ENCODE measurements at places on chromosomes 3 and 15.

DNA sequence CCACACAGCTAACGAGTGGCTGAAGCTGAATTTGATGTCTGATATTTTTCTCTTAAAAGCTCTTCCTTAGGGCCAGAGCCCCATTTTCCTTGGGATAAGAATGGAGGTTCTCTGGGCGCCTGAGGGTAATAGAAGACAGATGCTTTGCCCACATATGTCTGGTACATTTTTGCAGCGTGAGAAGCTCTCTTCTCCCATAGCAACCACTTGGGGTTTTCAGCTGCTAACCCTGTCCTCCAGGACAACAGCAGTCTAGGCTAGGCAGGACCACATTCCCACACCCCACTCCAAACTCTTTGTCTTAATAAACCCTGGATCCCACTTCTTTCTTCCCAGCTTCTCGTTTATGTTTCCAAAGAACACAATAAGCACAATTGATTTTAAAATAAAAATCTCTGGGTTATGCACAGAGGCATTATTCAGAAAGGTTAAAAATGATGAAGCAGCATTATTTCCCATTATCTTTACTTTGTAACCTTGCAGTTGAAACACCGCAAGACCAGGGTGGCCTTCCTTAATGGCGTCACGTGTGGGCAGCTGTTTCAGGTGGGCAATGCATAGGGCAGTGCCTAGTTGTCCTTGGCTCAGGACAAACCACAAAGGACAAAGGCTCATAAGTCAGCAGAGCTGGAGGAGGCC, 56.5 kb upstream of the NTRK3 start:
- no peak for DNase-seq

GRCh38 chr15:66170042-66170441, 83.5 kb downstream of the MEGF11 start:
- no peak for DNase-seq

DNA sequence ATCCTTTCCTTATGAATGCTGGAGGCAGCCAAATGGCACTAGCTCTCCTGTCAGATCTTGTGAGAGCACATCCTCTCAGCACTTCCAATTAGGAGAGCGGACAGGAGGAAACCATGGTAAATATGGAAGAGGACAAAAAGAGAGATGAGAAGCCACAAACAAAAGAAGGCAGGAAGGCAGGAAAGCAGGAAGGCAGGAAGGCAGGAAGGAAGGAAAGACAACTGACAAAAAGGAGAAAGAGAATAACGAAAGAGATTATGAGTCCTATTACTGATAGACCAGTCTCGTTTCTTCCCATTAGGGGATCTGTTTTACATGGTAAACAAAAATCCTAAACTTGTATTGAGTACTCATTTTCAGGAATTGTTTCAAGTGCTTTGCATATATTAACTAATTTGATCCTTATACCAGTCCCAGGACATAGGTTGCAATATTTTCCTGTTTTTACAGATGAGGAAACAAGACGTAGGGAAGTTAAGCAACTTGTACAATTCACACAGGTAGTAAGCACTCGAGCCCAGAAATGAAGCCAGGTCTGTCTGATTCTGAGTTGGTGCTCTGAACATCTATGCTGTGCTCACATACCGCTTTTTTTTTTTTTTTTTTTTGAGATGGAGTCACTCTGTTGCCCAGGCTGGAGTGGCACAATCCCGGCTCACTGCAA, 4.2 kb downstream of the BCL2A1 start:
- DNase-seq: no peak

- DNase-seq: no peak
Observed at GRCh38 chr3:177224414-177224813, 27.1 kb upstream of the TBL1XR1 start.

- no peak for DNase-seq
Observed at GRCh38 chr15:57468486-57468885, 92.2 kb downstream of the CGNL1 start.

GRCh38 chr15:29449136-29449535, 179.5 kb upstream of the NSMCE3 start:
- no peak for DNase-seq

- no peak for DNase-seq
Observed at GRCh38 chr3:32614956-32615355, 44.3 kb upstream of the DYNC1LI1 start.

DNA sequence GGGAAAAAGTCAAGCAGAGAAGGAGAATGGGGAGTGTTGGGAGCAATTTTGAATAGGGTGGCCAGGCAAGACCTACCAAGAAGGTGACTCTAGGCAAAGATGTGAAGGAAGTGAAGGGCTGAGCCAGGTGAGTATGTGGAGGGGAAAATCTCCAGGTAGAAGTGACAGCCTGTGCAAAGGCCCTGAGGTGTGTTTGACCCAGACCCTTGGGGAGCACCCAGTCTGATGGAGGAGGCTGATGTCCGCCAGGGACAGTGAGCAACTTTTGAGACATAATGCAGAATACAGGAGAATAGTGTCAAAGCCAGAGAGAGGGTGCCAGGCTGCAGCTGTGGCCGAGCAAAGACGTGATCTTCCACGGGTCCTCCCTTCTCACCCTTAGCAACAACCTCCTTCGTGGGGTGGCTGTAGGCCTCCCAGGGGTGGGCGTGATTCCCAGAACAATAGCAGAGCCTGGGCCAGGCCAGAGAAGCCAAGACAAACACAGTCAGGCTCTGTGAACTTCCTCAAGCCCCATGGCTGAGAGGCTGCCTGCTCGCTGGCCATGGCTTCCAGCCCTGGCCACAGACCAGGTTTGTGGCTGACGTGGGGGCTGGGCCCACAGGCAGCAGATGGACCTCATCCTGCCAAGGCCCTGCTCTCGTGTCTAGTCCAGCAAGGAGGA, 58.1 kb downstream of the SLC6A6 start:
- no peak for DNase-seq

- DNase-seq: no peak
Observed at GRCh38 chr3:3027976-3028567, 82.1 kb downstream of the IL5RA start.

- no peak for DNase-seq
Observed at GRCh38 chr15:45197512-45197911, 9.7 kb upstream of the SHF start.

DNA sequence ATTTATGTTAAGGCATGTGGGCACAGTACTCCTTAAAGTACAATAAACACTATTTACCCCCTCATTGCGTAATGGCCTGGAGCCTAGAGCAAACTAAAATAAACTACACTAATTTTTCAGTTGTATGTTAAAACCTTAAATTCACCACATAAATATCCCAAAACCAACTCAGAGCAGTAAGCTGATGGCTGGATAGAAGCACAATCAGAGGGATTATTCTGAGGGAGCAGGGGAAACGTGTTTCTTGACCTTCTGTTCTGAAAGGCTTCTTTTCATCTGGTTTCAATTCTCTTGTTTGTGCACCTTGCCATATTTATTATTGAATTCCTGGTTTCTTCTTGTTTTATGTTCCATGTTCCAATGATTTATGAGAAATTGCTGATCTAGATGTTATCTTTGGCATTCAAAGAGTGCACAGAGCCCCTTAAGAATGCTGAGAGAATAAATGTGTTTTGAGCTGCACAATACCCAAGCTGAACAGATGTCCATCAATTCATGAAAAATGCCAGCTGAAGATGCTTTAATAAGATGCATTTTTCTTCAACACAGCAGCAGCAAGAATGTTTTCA, 29.6 kb downstream of the RPL22L1 start:
- no peak for DNase-seq

DNA sequence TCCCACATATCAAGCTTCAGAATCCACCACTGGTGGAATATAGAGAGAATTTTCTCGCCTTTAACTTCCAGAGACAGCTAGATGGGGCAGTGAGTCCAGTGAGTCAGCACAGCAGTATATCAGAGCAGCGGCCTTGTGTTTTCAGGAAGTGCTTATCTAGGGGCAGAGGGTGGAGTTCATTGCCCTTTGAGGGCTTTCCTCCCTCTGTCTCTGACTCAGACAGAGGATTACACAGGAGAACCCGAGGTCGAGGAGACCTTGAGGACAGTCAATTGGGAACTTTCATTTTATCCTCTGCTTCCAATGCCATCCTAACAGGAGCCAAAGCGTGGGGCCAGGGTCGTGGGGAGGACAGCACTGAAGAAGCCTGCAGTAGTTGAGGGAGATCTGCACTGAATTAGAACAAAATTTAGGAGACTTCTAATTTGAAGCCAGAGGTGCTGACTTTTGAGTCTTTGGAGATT, 109.6 kb upstream of the UMPS start:
- DNase-seq: peak; percentile 18

GRCh38 chr3:11995120-11995519, 9.1 kb upstream of the SYN2 start:
- DNase-seq: no peak

DNA sequence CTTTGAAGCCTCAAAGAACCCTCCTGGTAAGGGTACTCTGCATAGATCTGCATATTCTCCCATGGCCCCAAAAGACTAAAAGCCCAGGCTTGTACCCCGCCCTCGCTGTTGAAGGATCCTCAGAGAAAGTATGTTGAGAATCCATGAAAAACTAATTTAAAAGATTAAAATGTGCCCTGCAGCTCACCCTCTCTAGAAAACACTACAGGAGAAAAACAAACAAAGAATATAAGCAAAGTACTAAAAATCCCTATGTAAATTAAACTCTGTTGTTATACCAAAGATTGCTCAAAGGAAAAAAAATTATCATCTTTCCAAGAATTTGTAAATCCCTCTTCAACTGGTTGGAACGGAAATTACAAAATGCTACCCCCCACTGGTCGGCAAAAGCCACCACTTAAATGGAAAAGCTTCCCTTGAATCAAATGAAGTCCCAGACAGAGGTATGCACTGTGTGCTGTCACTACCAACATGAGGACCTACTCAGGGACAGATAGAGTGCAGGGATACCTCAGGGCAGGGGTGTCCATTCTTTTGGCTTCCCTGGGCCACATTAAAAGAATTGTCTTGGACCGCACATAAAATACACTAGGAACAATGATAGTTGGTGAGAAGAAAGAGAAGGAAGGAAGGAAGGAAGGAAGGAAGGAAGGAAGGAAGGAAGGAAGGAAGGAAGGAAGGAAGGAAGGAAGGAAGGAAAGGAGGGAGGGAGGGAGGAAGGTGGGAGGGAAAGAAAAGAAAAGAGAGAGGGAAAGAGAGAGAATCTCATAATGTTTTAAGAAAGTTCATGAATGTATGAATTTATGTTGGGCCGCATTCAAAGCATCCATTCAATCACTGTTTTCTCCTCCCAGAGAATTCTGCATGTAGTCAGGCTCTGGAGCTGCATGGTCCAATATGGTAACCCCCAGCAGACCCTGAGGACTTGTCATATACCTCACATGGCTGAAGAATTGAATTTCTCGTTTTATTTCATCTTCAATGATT, 88.1 kb downstream of the MAGI1 start:
- DNase-seq: no peak

GRCh38 chr3:194612221-194612620, 21.0 kb downstream of the TMEM44 start:
- no peak for DNase-seq

DNA sequence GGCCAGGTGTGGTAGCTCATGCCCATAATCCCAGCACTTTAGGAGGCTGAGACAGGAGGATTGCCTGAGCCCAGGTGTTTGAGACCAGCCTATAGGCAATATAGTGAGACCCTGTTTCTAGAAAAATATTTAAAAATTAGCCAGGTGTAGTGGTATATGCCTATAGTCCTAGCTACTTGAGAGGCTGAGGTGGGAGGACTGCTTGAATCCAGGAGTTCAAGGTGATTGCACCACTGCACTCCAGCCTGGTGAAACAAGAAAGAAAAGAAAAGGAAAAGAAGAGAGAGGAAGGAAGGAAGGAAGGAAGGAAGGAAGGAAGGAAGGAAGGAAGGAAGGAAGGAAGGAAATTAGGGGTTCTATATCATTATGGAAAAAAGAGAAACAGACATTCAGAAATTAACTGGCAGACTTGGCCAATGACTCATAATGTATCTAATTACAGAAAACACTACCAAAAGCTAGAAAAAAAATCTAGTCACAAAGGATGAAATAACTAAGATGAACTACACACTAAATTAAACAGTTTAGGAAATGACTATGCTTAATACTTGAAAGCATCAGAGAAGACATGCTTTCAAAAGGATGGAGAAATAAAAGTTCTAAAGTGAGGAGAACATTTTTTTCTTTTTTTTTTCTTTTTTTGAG, 45.4 kb upstream of the TERB2 start:
- no peak for DNase-seq

DNA sequence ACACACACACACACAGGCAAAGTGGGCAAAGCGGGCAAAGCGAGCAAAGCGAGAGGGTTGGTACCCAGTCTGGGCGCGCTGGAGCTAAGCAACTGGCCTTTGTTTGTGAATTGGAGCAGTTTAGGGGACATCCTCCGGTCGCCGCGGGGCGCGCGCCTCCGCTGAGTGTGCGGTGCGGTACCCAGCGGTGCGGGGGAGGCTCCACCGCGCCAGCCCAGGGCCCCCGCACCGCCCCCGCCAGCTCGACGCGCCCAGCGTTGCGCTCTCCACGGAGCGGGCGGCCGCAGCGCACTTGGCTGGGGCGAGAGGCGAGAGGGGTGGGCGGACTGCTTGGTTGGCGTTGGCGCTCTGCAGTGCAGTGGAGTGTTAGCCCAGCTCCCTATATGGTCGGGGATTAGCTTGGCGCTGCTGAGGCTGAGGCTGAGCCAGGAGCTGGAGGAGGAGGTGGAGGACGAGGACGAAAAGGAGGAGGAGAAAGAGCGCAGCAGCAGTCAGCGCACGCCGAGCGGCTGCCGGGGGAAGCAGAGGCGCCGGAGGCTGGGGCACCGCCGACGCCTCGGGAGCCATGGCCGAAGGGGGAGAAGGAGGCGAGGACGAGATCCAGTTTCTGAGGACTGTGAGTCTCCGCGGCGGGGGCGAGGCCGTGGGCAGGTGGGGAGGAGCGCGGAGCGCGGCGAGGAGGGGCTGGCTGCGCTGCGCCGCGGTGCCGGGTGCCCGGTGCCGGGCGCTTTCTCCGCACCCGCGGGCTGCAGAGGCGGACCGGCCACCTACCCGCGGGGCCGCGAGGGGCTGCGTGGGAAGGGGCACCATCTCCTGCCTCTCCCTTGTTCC, at the start of gene RYR3:
TSS of gene RYR3 (plus strand) at position 487 of the 831 bp plus-strand sequence. CDS start at position 566, 79 bp downstream.
- DNase-seq: no peak

DNA sequence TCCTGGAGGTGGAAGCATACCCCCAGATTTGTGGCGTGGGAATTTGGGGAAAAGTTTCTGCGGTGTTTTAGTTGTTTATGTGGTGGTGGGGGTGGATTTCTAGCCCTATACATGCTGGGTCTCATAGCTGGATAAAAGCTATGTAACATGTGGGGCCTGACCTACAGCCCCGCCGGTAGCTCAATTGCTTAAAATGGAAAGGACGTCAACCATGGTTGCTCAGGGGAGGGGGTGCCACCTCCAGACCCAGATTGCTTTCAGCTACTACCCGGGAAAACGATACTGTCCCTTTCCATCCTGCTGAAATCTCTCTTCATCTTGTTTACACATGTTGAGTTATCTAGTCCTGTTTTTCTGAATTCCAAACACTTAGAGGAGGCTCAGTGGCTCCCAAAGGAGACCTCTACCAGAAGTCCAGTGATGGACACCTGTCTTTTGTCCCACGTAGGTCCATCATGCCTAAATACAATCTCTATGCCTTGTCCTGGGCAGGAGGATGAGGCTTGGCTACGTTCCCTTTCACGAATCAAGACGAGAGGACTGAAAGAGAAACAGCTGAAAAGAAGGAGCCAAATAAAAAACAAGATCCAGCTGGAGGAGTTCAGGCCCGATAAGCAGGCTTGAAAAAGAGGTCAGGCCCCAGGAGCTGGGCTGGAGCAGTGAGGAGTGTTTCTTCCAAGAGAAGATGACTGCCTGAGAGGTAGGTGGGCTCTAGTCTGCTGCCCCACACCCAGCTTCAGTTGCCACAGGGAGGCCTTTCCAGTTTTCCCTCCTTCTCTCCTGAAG, 72.1 kb upstream of the TPRG1 start:
- DNase-seq: no peak

GRCh38 chr3:14518893-14519292, 21.2 kb downstream of the GRIP2 start:
- no peak for DNase-seq

Data from stimulated activated CD4-positive, alpha-beta T cell treated with anti-CD3 and anti-CD28 coated beads, TNF-alpha, amount 100 ng/mL, for 24 hours (primary cell).